T-helper 2 cell (primary cell): ENCODE measurements at places on chromosomes 11 and 22.

DNA sequence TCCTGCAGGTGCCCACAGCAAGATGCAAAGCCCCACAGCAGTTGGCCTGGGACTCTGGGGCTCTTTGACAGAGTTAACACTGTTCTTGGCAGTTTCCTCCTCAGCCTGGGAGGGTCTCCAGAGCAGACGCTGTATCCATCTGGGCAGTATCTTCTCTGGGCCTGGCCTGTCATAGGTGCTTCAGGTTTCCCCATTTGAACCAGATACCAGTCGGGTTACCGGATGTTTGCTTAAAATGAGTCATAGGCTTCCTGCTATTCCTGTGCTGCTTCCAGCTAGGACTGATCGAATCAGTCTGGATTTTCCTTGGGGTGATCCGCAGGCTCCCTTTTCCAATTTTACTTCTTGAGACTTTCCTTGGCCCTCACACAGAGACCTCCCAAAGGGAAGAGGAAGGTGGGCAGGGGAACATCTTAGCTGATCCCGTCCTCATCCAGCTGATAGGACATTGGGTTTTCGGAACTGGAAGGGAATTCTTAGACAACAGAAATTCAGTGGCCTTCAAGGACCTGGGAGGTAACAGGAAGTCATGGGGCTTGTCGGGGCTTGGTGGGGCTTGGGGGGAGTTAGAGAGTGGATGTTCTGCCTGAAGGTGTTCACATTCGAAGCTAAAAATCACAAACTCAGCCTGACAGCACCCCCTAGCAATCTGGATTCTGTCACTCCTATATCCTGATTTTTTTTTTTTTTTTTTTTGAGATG, 2.4 kb upstream of the RANGAP1 start:
- DNase-seq = no peak

- DNase-seq = no peak
Measured at GRCh38 chr22:35392357-35392756, 7.6 kb upstream of the MCM5 start.

- DNase-seq = no peak
Measured at GRCh38 chr11:71282581-71283351, 30.4 kb upstream of the SHANK2 start.

GRCh38 chr11:83034673-83035014, 37.1 kb downstream of the RAB30 start:
- no peak for DNase-seq

GRCh38 chr11:134640536-134640935, 228.5 kb upstream of the B3GAT1 start:
- no peak for DNase-seq

GRCh38 chr22:48342016-48342415, 1485.7 kb downstream of the BRD1 start:
- no peak for DNase-seq

DNA sequence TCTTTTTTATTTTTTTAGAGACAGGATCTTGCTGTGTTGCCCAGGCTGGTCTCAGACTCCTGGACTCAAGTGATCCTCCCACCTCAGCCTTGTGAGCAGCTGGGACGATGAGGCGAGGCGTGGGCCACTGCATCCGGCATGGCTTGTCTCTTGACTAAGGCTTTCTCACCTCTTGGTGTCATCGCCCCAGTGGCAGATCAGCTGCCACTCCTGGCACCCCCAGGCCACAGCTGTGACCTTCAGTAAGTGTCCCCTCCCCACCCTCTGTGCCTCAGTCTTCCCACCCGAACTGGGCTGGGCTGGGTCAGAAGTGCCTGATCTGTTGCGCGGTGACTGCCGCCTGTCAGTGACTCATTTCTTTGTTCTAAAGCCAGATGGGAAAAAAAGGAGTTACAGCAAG, 3.6 kb downstream of the SYNGR1 start:
- DNase-seq = no peak

DNA sequence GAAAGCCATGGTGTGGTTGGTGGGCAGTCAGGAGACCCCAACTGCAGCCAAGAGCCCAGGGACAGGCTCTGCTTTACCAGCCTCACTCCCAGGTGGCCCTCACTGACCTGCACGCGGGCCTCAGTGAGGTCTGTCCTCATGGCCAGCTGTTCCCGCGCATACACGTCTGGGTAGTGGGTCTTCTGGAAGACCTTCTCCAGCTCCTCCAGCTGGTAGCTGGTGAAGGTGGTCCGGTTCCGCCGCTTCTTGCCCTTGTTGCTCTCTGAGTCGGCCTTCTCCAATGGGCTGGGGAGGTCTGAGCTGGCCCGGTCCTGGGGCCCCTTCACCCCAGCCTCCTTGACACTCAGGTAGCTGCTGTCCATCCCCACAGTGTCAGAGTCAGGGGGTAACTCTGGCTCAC, 34.7 kb downstream of the ALX4 start:
- no peak for DNase-seq

- no peak for DNase-seq
Measured at GRCh38 chr11:20654038-20654437, 15.3 kb upstream of the NELL1 start.

DNA sequence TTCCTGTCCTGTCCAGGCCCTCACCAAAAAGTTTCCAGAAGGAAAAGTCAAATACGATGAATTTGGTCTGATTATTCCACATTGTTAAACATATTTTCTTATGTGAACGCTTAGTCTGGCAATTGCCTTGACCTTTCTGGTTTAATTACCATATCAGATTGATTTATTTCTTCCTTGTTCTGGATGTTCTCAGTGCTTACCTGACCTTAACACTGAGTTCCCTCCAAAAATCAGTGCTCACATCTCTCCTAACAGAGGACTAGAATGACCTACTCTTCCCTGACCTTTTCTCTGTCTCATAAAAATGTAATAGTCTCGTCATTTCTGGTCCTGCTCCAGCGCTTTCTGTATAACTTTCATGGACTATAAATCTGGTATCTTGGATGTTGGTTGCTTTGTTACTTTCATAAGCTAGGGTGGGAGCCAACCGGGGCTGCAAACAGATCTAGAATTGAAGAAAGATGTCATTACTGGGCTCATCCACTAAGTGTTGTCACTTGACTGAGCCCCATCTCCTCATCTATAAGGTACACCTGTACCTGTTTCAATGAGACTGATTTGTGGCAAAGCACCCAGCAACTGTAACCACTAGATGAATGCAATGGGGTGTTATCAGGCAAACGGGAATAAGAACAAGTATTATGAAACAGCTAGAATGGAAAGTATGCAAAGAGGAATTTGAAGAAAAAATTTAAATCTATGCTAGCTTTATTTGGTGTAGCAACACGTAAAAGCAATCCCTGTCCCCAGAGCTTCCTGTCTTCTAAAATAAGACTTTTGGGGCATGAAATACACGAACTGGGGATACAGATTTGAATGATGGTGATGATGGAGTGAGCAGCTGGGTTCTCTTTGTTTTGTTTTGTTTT, 2.4 kb downstream of the FADS2 start:
- no peak for DNase-seq

- DNase-seq = no peak
Measured at GRCh38 chr11:104041792-104042191, 5.4 kb downstream of the DDI1 start.
